ENCODE measurements at places on chromosomes 11 and 22.
A peak's percentile ranks its signal among the peaks of the same experiment; 100 is the strongest.

GRCh38 chr11:57251491-57252104, 14.5 kb upstream of the APLNR start:
- no peak for DNase-seq

GRCh38 chr11:46357483-46357936, 10.2 kb downstream of the DGKZ start:
- DNase-seq, result no peak

DNA sequence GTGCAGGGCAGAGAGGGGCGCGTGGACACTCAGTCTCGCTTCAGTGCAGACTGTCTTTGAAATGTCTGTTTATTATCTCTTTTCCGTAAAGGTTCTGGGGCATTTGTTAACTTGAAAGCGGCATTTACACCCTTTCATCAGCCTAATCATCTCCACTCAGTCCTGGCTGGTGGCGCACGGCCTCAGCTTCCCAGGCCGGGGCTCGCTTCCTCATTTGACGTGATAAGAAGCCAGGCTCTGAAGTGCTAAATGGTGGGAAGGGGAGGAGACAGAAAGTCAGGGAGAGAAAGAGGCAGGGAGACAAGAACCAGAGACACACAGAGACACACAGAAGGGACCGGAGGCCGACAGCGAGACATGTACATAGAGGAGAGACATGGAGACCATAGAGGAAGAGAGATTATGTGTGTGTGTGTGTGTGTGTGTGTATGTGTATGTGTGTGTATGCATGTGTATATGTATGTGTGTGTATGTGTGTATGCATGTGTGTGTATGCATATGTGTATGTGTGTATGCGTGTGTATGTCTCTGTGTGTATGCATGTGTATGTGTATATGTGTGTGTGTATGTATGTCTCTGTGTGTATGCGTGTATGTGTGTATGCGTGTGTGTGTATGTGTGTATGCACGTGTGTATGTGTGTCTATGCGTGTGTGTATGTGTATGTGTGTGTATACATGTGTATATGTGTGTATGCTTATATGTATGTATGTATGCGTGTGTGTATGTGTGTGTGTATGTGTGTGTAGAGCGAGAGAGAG, 101.5 kb downstream of the ST3GAL4 start:
- no peak for DNase-seq

DNA sequence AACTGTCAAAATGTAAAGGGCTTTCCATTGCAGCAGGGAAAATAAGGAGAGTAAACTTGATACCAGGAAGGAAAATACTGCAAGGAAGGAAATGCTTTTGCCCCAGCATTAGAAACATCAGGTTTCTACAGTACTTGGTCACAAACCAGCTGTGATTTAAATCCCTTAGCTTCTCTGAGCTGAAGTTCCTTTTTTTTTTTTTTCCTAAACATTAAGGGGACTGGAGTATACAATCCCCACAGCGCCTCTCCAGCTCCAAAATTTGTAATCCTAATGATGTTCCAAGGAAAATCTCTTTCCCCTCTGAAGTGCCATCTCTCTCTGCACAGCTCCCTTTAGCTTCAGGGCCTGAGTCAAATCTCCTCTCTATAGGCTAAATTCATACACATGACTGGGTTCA, 220.5 kb upstream of the PITPNB start:
- no peak for DNase-seq

GRCh38 chr22:28106617-28107016, 187.6 kb upstream of the PITPNB start:
- DNase-seq, result no peak

- DNase-seq, result peak; percentile 72
Observed at GRCh38 chr11:73200256-73200655, 17.8 kb upstream of the P2RY2 start.

- no peak for DNase-seq
Observed at GRCh38 chr11:78901831-78902230, 327.2 kb upstream of the NARS2 start.

GRCh38 chr11:43557553-43558110, 122.9 kb upstream of the HSD17B12 start:
- no peak for DNase-seq

- peak; percentile 97 for DNase-seq
Observed at GRCh38 chr22:49962012-49962750, 1.6 kb downstream of the PIM3 start.

- DNase-seq, result no peak
Observed at GRCh38 chr22:47552024-47552423, 789.6 kb downstream of the TBC1D22A start.

DNA sequence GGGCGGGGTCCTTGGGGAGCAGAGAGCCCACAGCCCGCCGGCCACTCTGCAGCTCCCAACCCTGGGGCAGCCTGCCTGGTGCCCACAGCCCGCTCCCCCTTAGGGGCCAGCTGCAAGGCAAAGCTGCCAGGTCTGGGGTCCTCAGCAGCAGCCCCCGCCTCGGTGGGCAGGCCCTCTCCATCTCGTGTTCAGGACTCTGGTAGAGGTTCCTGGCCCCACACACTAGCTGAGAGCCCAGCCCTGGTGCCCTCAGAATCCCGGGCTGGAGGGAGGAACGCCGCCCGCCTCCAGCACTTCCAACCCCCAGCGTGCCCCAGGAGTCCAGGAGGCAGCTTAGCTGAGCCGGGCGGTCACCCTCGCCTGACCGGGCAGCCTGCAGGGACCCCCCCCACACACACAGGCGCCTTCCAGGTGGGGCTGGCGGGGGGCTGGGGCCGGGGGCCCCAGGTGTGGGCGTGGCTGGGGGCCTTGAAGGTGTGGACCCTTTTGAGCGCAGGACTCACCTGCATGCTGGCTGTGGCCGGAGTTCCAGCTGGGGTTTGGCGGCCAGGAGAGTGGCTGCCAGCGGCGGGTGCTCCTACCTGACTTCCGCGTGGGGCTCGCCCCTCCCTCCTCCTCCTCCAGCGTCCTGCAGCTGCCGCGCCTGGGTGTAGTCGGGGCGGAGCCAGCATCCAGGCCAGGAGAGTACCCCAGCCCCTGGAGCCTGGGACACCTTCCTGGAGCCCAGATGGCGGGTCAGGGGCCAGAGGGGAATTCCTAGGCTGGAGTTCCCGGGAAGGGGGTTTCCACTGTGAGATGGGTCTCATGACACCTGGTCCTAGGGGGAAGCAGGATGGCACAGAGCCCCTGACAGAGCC, at the start of gene ANO9:
Gene ANO9 (minus strand): TSS at position 594 of the 857 bp plus-strand sequence. CDS start 85 bp downstream, at position 509.
- peak; percentile 96 for DNase-seq

GRCh38 chr11:124310721-124311120, 3.0 kb downstream of the OR8D1 start:
- no peak for DNase-seq

- DNase-seq, result peak; percentile 63
Observed at GRCh38 chr11:131904756-131905155, 534.3 kb downstream of the NTM start.

DNA sequence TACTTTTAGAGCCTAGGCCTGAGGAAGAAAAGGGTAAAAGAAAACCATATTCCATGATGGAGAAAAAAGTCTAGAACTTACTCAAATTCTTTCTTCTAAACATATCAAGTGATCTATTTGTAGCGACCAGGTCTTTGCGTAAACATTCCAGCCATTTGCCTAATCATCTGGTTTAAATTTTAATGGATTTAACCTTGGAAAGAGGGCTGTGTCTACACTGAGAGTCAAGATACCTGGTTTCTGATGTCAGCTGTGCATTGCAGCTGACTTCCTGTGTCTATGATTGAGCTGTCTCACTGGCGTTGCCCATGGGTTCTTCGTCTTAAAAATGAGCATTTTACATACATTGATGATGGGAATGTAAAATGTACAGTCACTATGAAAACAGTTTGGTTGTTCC, 10.0 kb upstream of the TMEM123 start:
- no peak for DNase-seq

GRCh38 chr11:12603143-12604088, 70.8 kb upstream of the TEAD1 start:
- no peak for DNase-seq

- no peak for DNase-seq
Observed at GRCh38 chr11:74638869-74639268, 46.5 kb downstream of the POLD3 start.

DNA sequence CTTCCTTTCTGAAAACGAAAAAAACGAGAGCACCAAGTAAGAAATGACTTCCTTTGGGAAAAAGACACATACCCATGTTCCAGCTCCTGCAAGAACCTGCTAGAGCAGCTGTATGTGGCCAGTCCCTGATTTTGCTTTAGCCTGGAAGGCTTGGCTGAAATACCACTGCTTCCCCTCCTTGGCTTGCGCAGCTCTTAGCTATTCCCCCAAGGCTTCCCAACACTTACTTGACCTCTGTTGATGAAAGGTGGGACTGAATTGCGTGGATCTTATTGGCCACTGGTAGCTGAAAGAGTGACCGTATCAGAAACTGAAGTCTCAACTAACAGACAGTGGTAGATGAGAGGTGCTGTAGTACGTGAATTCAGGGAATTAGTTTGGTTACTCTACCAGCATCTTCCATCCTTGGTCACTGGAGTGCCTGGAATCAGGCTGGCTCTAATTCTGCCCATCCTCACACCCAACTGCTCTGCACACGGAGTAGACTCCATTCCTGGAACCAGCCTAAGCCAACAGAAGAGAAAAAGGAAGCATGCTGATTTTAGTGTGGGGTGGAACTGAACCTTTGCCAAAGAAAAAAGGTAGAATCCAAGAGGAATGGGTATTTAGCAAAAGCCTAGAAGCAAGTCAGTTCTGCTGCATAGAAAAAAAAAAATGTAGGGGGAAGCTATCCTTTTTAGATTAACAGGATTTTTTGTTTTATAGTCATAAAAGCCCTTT, 73.8 kb upstream of the CRTAM start:
- no peak for DNase-seq

- no peak for DNase-seq
Observed at GRCh38 chr11:78265326-78265725, 76.6 kb downstream of the USP35 start.

GRCh38 chr22:38164551-38164918, 17.1 kb downstream of the PLA2G6 start:
- peak; percentile 31 for DNase-seq

DNA sequence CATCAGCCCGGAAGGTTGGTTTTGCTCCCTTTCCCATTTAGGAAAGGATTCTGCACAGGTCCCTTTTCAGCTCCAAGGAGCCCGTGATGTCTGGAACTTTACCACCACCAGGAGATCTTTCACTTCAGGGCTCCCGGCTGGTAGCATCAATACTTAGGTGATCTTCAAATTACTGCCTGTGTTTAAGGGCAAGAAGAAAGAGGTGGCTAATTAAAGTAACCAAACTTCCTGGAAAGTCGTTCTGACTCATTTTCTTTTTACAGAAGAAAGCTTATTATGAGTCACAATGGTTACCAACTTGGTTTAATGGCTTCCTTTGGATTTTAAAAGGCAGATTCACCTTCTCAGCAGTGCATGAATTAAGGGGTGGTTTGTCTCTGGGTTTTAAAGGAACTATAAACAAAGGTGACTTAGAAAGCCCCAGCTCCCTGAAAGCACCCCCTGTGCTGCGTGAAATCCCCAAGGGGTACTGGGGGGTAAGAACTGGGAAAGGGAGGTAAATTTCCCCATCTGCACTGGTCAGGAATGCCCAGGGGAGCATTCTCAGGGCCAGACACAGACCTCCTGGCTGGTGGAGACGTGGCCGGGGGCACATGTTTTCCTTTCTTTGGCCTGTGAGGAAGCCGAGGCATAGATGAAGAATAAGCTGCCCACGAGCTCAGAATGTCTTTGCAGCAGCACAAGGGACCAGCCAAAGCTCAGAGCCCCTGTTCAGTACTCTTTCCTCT, 8.8 kb downstream of the POU2F3 start:
- DNase-seq, result no peak

Data from H7 (cell line).